Stimulated activated CD8-positive, alpha-beta memory T cell treated with anti-CD3 and anti-CD28 coated beads, Interleukin-7, amount 100 ng/mL, for 24 hours (primary cell): ENCODE measurements at places on chromosomes 12 and 14.

DNA sequence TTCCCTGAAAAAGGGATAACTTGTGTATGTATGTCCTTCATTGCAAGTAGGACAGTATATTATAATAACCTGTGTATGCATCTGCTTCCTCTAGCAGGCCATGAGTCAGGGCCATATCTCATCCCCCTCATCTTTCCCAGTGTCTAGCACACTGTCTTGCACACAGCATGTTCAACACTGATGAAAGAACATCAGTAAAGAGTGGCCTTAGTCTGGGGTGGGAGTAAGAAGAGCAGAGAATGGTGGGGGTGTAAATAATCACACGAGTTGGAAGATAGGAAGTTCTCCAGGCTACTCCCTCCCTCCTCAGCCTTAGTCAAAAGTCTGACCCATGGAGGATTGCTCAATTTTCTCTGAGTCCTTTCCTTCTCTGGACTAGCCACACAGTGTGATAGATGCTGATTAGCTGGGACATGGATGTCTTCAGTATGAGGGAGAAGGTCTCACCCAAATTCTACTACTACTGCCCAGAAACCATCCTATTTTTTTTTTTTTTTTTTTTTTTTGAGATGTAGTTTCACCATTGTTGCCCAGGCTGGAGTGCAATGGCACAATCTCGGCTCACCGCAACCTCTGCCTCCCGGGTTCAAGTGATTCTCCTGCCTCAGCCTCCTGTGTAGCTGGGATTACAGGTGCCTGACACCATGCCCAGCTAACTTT, 14.6 kb upstream of the SP1 start:
- DNase-seq = no peak

GRCh38 chr12:4603421-4603820, 41.4 kb downstream of the DYRK4 start:
- DNase-seq = no peak

DNA sequence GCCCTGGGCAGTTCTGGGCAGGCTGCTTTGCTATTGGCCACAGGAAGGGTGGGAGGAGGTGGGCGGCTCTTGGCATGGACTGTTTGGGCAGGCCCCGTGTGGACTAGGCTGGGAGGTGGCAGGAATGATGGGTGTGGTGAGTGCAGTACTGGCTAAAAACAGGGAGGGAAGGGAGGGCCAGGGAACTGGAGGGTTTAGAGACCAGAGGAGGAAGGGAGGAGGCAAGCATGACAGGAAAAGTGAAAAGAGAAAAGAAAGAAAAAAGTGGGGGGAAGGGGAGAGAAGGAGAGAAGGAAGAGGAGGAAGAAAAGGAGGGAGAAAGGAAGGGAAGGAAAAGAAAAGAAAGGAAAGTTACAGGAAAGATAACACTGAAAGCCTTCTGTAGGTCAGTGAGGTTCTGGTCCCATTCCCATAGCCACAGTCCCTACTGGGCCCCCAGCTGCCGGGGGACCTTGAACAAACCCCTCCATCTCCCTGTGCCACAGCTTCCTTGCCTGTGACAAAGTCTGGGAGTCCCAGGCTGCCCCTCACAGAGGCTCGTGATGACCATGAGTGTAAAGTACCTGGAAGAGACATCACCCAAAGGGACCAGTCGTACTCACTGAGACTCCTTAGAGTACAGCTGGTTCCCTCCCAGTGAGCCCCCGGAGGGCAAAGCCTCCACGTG, 1.1 kb upstream of the C14orf132 start:
- DNase-seq = no peak

GRCh38 chr12:108665608-108666202, 32.0 kb upstream of the SELPLG start:
- no peak for DNase-seq
